ENCODE measurements at places on chromosomes 12 and 14.

DNA sequence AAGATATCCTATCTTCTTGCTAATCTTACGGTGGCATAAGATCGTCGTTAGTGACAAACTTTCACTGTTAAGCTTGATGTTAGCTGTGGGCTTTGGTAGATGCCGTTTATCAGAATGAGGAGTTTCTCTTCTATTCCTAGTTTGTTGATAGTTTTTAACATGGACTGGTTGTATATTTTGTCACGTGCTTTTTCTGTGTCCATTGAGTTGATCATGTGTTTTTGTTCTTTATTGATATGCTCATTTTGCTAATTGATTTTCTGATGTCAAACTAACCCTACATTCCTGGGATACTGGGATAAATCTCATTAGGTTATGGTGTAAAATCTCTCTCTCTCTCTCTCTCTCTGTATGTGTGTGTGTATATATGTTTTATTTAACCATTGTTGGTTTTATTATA, 545.1 kb downstream of the AACS start:
- no peak for DNase-seq

- no peak for DNase-seq
Observed at GRCh38 chr14:92515546-92516343, 2.2 kb downstream of the RIN3 start.

DNA sequence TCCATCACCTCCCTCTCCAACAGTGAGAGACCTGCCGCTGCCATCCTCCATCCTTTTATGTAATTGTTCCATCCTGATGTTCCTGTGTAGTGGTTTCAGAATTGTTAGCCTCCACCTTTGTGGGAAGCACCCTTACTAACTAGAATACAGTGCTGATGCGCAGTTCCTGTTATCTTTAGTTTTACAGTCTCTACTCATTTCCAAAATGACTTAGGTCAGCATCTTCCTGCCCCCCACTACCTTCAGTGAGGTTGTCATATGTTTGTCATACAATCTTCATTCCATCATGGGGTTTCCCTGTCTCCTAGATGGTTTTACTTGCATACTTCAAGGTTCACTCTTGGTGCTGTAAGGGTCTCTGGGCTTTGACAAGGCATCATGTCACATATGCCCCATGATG, 69.8 kb downstream of the EML1 start:
- DNase-seq = no peak

GRCh38 chr14:88040146-88040545, 35.2 kb downstream of the GPR65 start:
- no peak for DNase-seq

DNA sequence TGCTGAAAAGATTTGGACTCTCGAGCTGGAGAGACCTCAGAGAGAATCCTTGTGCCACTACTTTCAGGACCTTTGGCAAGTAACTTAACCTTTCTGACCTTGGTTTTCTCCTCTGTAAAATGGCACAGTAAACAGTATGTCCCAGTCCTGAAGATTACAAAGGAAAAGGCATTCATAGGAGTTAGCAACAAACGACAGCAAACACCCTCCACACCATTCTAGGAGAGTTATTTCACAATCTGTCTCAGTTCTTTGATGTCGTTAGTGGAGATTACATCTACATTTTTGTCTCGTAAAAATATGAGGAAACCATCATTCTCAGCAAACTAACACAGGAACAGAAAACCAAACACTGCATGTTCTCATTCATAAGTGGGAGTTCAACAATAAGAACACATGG, 205.7 kb downstream of the ITPR2 start:
- no peak for DNase-seq

DNA sequence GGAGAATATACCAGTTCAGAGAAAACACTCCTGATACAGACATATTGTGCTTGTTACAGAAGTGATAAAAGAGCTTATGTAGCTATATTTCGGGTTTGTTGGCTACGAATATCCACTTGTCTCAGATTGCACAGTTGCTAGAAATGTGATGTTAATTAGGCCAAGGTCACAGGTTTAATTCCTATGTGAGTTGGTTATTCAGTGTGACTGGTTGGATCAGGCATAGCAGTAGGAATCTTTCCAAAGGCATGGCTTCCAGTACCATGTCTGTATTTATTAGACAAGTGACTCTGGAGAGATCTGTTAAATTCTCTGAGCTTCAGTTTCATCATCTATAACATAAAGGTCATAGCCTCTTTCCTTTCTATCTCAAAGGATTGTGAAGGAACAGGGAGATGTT, 152.7 kb upstream of the KITLG start:
- no peak for DNase-seq

- DNase-seq = no peak
Observed at GRCh38 chr12:6228535-6229223, 28.5 kb downstream of the CD9 start.
